ENCODE measurements at places on chromosomes 4 and X.

- peak; percentile 29 for DNase-seq
Measured at GRCh38 chrX:1248331-1249061, 20.1 kb upstream of the CSF2RA start.

DNA sequence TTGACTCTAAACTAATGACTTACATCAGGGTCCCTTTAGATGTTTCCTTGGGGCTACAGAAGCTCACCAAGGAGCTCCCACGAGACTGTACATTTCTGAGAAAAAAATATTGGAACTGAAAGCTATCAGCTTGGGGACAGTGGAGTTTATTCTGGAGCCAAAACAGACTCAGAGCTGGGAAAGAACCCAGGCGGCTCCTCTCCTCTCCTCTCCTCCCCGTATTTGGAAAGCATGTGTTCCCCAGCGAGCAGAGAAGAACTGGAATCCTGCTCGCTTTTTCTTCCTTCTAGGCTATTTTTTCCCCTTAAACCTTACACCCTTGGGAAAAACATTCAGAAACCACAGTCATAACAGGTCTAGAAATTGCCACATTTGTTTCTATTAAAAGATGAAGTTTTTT, 4.3 kb upstream of the MAP7D3 start:
- DNase-seq = no peak

- DNase-seq = no peak
Measured at GRCh38 chr4:40264497-40264896, 67.7 kb downstream of the RHOH start.

GRCh38 chrX:68432648-68433047, 647 bp downstream of the OPHN1 start:
- DNase-seq = no peak

DNA sequence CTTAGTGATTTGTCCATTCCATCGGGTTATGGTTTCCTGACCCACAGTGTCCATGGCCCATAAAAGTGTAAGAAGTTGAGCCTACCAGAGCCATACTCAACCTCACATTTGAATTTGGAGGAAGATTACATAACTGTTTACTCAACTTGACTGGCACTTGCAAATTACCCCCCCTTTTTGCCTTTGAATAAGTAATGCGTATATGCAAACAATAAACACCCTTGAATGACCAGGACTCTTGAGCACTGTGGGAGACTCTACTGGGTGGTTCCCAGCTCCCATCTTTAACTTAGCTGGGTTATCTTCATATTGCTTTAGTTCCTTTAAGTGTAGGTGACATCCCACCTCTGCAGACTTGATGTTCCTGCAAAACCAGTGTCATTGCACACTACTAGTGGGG, 30.6 kb upstream of the STIM2 start:
- DNase-seq = no peak

- DNase-seq = no peak
Measured at GRCh38 chr4:137536789-137537561, 4.7 kb upstream of the PCDH18 start.

- no peak for DNase-seq
Measured at GRCh38 chr4:39170301-39170700, 12.0 kb upstream of the WDR19 start.

DNA sequence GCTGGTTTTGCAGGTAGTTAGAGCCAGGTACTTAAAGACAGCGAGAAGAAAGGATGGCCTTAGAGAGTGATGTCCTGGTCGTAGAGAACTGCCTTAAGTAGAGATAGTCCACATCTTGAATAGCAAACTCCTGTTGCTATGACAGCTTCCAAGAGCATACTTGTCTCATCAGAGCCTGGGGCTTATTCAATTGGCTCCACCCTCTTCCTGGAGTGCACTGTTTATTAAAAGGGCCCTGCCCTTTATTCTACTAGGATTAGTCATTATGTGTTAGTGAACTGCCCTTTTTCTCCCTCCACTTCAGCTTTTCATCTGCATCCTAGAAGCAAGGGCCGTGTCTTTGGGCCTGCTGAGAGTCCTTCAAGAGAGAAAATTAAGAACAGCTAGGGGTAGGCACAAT, 94.5 kb upstream of the EOLA2 start:
- no peak for DNase-seq

DNA sequence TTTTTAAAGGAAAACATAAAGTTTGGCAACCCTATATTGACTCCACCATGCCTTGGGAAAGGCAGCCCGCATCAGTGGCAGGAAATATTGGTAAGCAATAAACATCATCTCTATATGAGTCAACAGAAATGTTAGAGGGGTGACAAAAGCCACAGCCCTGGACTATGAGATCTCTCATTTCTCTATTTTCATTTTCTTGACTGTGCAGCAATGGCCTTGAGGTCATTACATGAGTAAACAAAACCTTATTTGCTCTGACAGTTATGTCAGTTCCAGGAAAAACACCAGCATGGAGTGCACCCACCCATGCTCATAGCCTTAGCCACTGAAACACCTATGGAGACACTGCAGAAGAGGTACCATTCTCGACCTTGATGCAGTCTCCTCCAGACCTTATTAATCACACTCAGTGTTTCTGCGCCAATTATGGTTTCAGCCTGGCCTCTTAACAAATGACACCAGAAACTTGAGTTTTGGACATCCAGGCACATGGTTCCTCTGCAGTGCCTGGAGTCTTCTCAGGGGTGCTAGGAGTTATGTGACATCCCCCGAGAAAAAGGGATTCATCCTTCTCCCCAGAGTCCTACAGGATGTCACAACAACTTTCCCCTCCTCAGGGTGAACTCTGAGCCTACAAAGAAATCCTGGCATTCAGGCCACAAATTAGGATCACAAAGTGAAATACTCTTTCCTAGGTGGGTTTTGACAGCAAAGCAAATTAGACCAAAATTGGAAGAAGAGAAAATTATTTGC, 16.0 kb upstream of the HPGD start:
- peak; percentile 5 for DNase-seq

DNA sequence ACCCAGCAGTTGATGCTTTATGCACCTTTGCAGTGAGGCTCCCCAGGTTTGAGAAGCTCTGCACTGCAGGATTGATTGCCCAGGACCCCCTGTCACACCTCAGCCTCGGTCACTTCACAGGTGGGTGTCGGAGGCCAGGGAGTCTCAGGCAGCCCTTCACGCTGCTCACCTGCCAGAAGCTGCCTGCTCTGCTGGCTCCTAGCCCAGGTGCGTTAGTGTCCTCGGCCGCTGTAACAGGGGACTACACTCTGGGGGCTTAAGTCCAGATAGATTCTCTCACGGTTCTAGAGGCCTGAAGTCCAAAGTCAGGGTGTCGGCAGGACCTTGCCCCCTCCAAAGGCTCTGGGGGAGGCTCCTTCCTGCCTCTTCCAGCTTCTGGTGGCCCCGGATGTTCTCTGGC, 79.9 kb downstream of the CPZ start:
- no peak for DNase-seq

- DNase-seq = peak; percentile 22
Measured at GRCh38 chr4:122826553-122827257, at the start of gene FGF2. Gene FGF2, plus strand, starts transcription at chr4:122826831. Its CDS starts 344 bp downstream, at chr4:122827175.

GRCh38 chr4:180156684-180157083, 2086.5 kb upstream of the TENM3 start:
- no peak for DNase-seq

- DNase-seq = no peak
Measured at GRCh38 chr4:76896614-76897535, 1.1 kb downstream of the SOWAHB start.

DNA sequence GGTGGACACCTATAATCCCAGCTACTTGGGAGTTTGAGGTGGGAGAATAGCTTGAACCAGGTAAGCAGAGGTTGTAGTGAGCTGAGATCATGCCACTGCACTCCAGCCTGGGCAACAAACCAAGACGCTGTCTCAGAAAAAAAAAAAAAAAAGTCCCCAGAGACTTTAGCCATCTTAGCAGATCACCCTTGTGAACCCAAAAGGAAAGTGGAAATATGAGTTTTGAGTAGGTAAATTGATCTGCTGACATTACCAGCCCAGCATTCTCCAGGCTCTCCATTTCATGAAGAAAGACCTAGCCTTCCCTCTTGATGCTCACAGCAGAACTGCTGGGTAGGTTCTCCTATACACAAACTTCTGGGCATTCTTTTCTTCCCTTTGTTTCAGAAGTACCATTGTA, 24.5 kb upstream of the HNRNPD start:
- DNase-seq = no peak

GRCh38 chrX:646796-647195, 16.2 kb downstream of the SHOX start:
- no peak for DNase-seq

DNA sequence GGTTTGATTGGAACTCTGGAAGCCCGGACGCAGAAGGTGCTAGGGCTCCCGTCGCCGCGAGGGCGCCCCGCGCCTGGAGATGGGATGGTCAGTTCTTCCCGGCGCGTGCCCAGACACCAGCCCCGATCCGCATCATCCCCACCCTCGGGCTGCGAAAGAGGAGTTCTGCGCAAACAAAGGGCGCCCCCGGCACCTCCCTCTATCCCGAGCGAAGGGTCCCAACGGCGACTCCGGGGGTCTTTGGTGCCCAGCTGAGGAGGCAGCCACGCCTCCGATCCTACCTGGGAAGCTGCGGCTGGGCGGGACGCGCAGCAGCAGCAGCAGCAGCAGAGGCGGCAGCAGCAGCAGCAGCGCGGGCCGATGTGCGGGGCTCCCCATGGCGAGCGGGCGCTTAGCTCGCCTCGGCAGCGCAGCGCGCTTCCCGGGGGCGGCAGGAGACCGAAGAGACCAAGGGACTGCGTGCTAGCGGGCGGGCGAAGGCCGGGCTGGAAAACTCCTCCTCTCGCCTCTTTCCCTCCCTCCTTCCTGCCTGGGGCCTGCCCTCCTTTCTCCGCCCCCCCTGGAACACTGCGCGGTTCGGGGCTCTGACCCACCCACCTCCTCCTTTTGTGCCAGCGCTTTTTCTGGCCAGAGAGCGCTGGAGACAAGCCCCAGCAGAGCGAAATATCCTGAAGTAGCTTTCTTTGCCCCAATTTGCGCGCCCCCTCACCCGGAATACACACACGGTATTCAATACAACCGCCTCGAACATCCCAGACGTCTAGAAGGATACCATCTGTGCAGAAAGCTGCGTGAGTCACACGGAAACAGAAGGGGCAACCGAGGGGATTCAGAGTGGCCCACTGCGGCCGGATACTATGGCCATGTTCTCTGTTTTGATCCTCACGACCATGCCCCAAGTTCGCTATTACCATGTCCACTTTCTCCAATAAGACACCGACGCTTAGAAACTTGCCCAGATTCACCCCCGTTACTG, at the start of gene SRPX:
Gene SRPX, minus strand, starts transcription at position 457 of the 976 bp plus-strand sequence. Its CDS starts 79 bp downstream, at position 378.
- no peak for DNase-seq

- no peak for DNase-seq
Measured at GRCh38 chr4:19983072-19983471, 268.6 kb upstream of the SLIT2 start.

DNA sequence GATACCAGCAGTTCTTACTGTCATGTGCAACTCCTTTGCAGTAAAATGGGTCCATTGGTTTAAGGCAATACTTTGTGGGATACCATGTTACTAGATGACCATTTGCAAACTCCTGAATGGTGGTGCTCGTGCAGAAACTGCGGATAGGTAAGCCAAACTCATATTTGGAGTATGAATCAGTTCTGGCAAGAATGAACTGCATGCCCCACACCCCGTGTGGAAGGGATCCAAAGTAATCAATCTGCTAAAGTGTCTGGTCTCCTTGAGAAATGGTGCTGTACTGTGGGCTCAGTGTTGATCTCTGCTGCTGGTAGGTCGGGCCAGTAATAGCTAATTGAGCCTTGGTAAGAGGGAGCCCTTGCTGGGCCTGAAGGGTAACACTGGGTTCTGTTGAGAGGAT, 4.2 kb upstream of the TAB3 start:
- DNase-seq = no peak

GRCh38 chr4:63580796-63581475, 828.3 kb downstream of the TECRL start:
- no peak for DNase-seq

GRCh38 chrX:96611619-96612362, 72.9 kb upstream of the DIAPH2 start:
- no peak for DNase-seq

GRCh38 chrX:57643698-57644097, 36.4 kb downstream of the NLRP2B start:
- DNase-seq = no peak

- DNase-seq = no peak
Measured at GRCh38 chr4:3611778-3612177, 79.6 kb upstream of the LRPAP1 start.

GRCh38 chrX:114800719-114801118, 216.7 kb downstream of the IL13RA2 start:
- DNase-seq = no peak

- no peak for DNase-seq
Measured at GRCh38 chrX:20527558-20528011, 260.9 kb upstream of the RPS6KA3 start.

DNA sequence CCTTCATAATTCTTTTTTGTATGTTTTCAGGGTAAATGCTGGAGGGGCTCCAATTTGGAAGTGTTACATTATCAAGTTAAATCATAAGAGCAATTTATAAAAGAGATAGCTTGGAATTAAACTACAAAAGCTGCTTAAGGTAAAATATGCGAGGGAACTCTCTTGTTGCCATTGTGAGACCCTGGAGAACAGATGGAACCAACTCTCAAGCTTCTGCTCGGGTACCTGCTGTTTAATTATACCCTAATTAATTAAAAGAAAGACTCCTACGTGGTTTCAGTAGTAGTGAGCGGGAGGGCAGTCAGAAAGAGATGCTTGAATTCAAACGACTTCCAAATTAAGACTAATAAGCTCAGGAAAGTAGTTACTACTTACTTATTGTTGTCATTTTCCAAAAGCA, 313.1 kb upstream of the TACR3 start:
- DNase-seq = no peak

DNA sequence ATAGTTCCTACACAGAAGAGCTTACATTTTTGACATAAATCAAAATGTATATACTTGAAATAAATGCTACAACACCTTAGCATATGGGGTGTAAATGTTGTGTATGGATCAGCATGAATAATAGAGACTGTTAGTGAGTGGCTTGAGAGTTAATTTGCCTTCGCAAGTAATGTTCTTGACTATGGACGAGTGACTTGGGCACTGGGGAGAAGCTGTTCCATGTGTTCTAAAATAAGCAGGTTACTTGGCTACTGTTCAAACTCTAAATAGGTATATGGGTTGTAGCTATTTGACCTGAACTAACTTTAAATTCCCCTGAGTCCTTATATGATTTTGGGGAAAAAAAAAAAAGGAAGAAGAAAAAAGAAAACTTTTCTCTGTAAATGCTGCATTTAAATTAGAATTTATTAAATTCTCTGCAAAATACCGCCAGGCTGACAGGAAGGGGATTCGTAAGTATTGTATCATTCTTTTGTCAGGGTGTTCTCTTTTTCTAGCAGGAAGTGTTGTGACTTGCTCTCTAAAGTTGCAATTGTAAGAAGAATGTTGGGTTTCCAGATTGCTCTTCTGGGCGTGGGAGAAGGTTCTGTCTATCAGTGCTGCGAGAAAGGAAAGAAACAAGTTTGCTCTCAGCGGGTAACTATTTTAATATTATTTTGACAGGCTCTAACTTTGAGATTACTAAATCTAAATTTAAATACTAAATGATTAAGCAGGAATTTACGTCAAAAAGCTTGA, 32.2 kb downstream of the PLS3 start:
- no peak for DNase-seq

GRCh38 chrX:149145845-149146285, 359.2 kb downstream of the IDS start:
- DNase-seq = peak; percentile 3

GRCh38 chr4:68272860-68273259, 27.4 kb upstream of the TMPRSS11B start:
- DNase-seq = no peak
